ENCODE measurements at places on chromosomes 7 and 10.

GRCh38 chr7:157580324-157580723, 243.5 kb downstream of the DNAJB6 start:
- no peak for DNase-seq

DNA sequence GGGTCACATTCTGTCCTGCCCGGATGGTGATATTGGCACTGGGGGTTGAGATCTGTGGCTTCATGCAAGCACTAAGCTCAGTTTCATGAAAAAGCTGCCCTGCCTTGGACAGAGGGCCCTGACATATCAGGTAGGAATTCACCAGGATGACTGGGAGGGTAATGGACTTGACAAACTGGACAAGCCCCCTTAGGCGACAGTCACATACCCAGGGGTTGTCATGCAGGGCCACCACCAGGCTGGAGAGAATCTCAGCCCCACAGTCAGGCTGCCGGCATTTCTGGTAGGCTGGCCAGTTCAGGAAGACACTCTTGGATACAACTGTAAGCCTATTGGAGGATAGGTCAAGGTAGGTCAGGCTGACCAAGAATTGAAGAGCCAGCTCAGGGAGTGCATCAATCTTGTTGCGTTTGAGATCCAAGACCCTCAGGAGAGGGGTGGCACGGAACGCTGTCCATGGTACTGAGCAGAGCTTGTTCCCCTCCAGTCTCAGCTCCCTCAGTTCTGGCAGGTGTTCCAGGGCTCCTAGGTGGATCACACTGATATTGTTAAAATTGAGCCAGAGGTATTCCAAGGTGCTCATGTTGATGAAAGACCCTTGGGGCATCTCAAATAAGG, 824 bp downstream of the LRIT2 start:
- DNase-seq, result no peak

GRCh38 chr7:37129035-37129425, 319.6 kb downstream of the ELMO1 start:
- DNase-seq, result no peak

- no peak for DNase-seq
Observed at GRCh38 chr10:35420044-35420443, 83.7 kb downstream of the CCNY start.

DNA sequence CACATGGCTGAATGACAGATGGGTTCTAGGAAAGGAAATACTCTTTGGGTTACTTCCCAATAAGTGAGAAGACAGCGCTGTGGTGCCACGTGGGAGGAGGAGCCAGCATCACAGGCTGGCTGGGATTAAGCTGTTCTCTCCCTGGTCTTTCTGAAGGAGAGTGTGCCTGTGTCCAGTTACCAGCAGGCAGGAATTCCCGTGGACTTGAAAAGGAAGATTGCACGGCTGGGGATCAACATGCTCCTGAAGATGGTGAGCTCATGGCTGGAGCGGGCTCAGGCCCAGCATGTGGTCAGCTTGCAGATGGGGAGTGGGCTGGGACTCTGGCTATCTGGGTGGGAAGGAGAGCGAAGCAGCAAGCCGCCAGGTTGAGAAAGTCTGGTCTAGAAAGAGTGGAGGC, 8.1 kb downstream of the ADCK2 start:
- DNase-seq, result no peak

DNA sequence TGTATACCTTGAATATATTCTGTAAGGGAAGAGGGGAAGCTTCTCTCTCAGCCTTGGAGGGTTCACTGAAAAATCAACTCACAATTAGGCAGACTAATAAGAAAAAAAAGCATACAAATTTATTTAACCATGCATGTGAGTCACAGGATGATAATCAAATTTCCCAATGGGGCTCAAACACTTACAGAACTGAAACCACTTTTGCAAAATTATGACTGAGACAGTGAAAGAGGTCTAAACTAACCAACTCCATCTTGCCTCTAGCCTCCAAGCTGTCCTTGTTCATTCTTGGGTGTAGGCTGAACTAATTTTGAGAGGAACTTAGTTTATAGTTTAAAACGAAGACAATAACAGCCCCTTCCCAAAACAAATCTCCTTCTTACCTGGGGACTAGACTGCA, 618.3 kb upstream of the AUTS2 start:
- no peak for DNase-seq

GRCh38 chr7:111803015-111803758, 240.9 kb upstream of the IMMP2L start:
- no peak for DNase-seq

- DNase-seq, result no peak
Observed at GRCh38 chr10:24349379-24350001, 140.6 kb downstream of the KIAA1217 start.

DNA sequence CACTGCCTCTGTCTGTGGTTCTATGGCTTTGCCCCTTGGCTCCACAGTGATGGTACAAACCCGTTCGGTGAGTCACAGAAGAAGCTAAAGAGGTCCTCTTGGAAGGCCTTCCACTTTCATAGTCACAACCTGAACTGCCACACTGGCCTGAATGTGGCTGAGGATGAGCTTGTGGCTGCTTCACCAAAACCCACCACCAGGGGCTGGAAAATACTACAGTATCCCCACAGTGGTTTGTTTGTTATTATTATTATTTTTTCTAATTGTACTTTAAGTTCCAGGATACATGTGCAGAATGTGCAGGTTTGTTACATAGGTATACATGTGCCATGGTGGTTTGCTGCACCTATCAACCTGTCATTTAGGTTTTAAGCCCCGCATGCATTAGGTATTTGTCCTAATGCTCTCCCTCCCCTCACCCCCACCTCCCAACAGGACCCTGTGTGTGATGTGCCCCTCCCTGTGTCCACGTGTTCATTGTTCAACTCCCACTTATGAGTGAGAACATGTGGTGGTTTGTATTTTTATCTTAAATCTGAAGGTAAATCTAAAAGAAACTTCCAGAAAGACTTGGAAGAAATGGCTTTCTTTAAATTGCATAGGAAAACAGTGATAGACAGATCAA, 160.8 kb upstream of the NPSR1 start:
- DNase-seq, result no peak

GRCh38 chr10:9331583-9332008, 1277.1 kb downstream of the GATA3 start:
- DNase-seq, result no peak

Measured in substantia nigra (tissue), 51 donors.